ENCODE measurements at places on chromosomes 5 and 9.

GRCh38 chr5:136004436-136004835 is 24.4 kb upstream of the TGFBI start:
- no peak for DNase-seq

DNA sequence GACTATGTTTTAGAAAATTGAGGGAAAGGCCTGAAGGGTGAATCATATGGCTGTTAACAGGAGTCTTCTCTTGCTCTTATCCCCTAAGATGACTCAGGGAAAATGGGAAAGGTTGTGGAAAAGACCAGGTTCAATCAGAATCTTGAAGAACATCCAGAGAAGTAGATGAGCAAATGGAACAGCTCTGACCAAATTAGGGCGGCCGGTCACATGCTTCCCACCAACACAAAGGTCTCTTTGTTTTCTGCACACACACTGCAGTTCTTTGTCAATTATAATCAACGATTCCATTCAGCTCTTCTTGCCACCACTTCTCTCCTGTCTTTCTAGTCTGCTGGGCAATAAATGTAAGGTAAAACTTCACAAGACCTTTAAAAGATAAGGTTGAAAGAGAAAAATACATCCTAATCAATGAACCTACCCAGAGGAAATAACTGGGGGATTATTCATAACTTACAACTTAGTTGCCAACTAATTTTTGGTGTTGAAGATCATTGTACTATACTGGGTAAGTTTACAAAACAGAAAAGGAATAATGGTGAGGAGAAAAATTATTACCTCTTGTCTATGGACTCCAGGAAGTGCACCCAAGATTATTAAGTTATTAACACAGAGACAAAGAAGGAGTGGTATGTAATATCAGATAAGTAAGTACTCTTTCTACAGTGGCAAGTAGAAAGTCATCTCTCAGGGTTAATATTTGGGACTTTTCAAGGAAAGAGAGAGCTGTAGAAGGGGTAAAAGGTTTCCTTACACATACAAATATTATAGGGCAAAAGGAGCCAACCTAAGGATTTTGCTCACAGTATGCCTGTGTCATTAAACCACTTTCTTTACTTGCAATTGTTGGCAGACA is 441.9 kb upstream of the PIK3R1 start:
- DNase-seq, result no peak

DNA sequence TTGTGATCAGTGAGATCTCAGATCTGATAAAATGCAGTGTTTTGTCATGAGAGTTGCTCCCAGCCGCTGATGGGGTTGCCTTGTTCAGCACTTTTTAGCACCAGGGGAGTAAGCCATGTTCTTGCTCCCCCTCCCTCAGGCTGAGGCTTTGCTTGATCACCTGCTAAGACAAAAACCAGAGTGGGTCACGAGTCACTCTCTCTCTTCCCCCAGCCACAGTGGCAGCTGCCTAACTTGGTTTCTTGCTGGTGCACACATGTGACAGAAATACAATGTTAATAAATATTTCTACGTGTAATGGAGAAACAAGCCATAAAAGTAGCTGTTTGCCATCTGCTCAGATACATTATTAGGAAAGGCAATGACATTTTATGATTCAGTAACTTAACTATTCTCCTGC is 212.4 kb upstream of the DMRT1 start:
- no peak for DNase-seq

- DNase-seq, result no peak
Measured at GRCh38 chr5:59268756-59269415, 624.6 kb downstream of the PDE4D start.

DNA sequence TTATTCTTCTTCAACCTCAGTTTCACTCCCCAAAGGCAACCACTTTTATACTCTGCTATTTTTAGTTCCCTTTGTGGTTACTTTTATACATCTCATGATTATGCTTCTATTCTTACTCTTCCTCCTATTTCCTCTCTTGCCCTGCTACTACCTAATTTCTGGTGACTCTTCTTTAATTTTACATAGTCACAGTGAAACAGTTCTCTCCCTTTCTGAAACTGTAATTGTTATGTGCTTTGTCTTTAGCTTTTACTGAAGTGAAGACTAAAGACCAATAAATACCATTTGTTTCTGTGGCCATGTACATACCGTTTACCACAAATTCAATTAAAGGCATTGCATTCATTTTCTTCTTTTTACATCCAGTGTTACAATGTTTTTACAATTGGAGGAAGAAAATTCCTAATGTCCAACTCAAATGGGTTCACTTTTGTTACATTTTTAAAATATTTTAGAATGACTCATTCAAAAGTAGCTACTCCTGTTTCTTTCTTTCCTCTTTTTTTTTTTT is 410.6 kb downstream of the PSAT1 start:
- DNase-seq, result no peak

- no peak for DNase-seq
Measured at GRCh38 chr9:124473310-124473709, 23.1 kb downstream of the ADGRD2 start.

DNA sequence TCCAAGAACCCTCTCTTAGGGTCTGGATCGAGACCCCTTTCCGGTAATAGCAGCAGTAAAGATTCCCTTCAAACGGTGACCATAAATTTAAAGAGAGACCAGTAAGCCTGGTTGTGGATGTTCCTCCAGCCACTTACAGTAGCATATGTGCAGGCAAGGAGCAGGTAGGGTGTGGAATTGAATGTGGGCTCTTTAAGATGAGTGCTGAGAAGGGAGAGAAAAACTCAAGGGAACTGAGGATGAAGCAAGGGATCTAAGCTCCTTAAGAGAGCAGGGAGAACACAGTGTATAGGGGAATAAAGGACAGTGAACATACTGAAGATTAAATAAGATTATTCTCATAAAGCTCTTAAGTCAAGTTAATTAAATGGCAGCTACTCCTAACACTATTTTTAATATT is 51.3 kb downstream of the DPYSL3 start:
- no peak for DNase-seq

GRCh38 chr5:110544603-110545002 is 181.9 kb downstream of the TMEM232 start:
- no peak for DNase-seq

GRCh38 chr9:32339424-32339823 is 45.0 kb upstream of the ACO1 start:
- no peak for DNase-seq

- DNase-seq, result no peak
Measured at GRCh38 chr5:112248623-112249022, 170.5 kb downstream of the EPB41L4A start.

Measured in CD8-positive, alpha-beta memory T cell (primary cell).